Panc1 (cell line): ENCODE measurements at places on chromosomes 1 and 21. TPM values are rescaled to one million over a fixed set of nuclear protein-coding genes. Genes with fewer than 3 reads are reported as not detected.
A peak's percentile ranks its signal among the peaks of the same experiment; 100 is the strongest.

- H3K4me3 ChIP-seq = no peak overlapping the region
- no peaks in the 10 kb centered on the region for H3K36me3 ChIP-seq
- H3K27ac ChIP-seq = no peak overlapping the region; the same call in 1 of the 2 replicates
- DNase-seq = no peak
- no peaks in the 10 kb centered on the region for H3K4me1 ChIP-seq
Measured at GRCh38 chr1:151003180-151003579, 3.5 kb downstream of the MINDY1 start.

DNA sequence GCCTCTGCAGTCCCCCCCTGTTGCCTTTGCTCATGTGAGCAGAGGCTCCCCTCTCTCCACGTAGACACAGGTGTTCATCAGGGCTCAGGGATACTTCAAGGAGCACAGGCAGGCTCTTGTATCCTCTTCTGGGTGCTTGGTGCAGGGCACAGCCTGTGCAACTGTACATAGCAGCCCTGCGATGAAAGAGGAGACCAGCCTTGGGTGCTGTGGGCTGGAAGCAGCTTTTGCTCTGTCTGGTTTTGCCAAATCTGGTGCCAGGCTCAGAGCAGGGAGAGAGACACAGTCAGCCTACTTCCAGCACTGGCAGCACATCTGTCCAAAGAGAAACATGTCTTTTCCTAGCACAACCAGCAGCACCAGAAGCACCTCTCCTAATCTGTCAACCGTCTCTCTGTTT lies 132.1 kb downstream of the ETS2 start:
- no peak overlapping the region for H3K27ac ChIP-seq
- no peaks in the 10 kb centered on the region for H3K4me1 ChIP-seq
- H3K36me3 ChIP-seq = no peaks in the 10 kb centered on the region
- DNase-seq = no peak

Gene SLAMF8
- total RNA-seq = not detected

Gene ATP6V1G3
- total RNA-seq = not detected

Gene TSACC
- 3.6 TPM for total RNA-seq

GRCh38 chr1:184322253-184322652 lies 64.6 kb upstream of the C1orf21 start:
- H3K4me1 ChIP-seq = no peaks in the 10 kb centered on the region
- no peaks in the 10 kb centered on the region for H3K27me3 ChIP-seq
- no peak overlapping the region for H3K4me3 ChIP-seq
- no peak overlapping the region for H3K27ac ChIP-seq
- H3K36me3 ChIP-seq = no peaks in the 10 kb centered on the region

- peaks cover 52% of the 10 kb centered on the region for H3K4me1 ChIP-seq
- no peak overlapping the region for H3K4me3 ChIP-seq
- H3K27ac ChIP-seq = peak overlapping the region; percentile 82
- peaks cover 14% of the 10 kb centered on the region for H3K36me3 ChIP-seq
- no peak for DNase-seq
- H3K27me3 ChIP-seq = no peaks in the 10 kb centered on the region
Measured at GRCh38 chr1:202007805-202008489, 2.4 kb upstream of the ELF3 start.

DNA sequence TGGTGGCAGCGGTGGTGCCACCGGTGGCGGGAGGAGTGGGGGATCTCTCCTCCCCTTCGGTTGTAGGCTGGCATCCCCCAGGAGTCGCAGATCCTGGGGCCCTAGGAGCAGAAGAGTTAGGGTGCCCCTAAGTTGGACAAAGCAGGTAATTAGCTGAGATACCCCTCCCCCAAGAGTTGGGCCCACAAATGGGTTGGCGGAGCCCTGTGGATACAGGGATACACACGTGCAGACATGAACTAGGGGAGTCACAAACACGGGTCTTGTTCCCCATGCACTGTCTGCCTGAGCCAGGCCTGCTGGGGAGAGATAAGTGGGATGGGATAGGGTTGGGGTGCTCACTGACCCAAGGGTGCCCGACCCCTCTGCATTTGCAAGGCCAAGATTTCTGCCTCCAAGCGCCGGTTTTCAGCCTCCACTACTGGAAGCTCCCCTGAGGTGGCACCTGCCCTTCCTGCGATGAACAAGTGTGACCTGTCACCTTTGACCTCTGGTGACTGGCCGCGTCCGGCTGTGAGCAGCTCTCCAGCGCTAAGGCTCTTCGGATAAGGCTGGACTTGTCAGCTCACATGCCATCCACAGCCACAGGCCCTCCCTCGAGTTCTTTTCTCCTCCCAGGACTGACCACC lies 1.8 kb downstream of the CCDC17 start:
- no peak overlapping the region for H3K27ac ChIP-seq
- H3K4me1 ChIP-seq = no peaks in the 10 kb centered on the region
- H3K27me3 ChIP-seq = no peaks in the 10 kb centered on the region
- no peak overlapping the region for H3K4me3 ChIP-seq
- no peak for DNase-seq

GRCh38 chr1:175708787-175709186 lies 34.6 kb downstream of the TNR start:
- H3K4me3 ChIP-seq = no peak overlapping the region
- no peaks in the 10 kb centered on the region for H3K4me1 ChIP-seq
- H3K36me3 ChIP-seq = no peaks in the 10 kb centered on the region
- no peak overlapping the region for H3K27ac ChIP-seq
- 0 out of 2 replicates have a peak, but pooled peaks cover 3% of the 10 kb centered on the region for H3K27me3 ChIP-seq
- DNase-seq = no peak

GRCh38 chr1:109163551-109163950 lies 49.6 kb downstream of the ELAPOR1 start:
- no peaks in the 10 kb centered on the region for H3K4me1 ChIP-seq
- no peaks in the 10 kb centered on the region for H3K36me3 ChIP-seq
- no peaks in the 10 kb centered on the region for H3K27me3 ChIP-seq
- H3K4me3 ChIP-seq = no peak overlapping the region

Gene FAM72D
- total RNA-seq = 12.8 TPM

DNA sequence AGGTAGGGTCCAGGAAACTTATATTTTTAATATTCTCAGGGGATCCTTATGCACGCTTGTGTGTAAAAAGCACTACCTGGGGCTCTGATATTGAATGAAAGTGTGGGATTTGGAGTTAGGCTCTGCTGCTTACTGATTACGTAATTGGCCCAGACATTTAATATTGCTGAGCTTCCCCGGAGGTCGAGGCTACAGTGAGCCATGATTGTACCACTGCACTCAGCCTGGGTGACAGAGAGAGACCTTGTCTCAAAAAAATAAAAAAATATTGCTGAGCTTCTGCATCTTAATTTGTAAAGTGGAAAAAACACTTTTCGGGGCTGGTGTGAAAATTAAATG lies 62.2 kb upstream of the KIF26B start:
- DNase-seq = no peak
- H3K4me1 ChIP-seq = no peaks in the 10 kb centered on the region
- no peaks in the 10 kb centered on the region for H3K27me3 ChIP-seq
- no peaks in the 10 kb centered on the region for H3K36me3 ChIP-seq
- no peak overlapping the region for H3K27ac ChIP-seq

DNA sequence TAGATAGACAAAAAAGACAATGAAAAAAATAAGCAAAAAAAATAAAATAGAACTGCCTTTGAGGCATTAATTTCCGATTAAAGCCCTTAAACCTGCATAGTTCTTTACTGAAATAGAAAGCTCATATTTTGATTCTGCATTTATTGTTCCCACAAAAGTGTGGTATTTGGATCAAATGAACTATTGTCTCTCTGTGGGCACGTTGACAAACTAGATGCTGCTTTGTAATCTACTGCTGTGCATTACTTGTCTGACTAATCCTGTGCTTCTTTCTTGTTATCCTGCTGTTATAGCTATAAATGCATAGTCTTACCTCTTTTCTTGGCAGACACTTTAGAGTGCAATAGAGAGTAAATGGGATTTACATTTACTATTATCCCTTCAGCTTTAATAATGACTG lies 31.4 kb upstream of the SLC35D1 start:
- no peaks in the 10 kb centered on the region for H3K36me3 ChIP-seq
- no peaks in the 10 kb centered on the region for H3K27me3 ChIP-seq
- H3K27ac ChIP-seq = no peak overlapping the region
- no peaks in the 10 kb centered on the region for H3K4me1 ChIP-seq
- no peak overlapping the region for H3K4me3 ChIP-seq

DNA sequence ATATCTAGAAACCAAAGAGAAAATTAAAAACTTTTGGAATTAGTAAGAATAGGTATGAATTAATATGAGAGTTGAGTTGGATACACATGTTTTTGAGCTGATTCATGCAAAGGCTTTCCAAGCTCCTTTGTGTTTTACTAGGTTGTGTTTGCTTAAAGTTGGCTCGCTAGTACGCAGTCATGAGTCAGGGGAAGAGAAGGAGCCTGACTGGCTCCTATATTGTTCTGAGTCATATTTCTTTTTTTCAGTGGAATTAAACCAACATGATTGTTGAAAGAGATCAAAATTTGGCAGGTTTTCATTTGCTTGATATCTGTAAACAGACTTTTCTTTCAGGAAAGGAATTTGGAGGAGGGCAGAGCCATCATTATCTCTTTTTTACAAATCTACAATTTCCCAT lies 66.7 kb downstream of the MAGI3 start:
- peak overlapping the region; percentile 72 for H3K27ac ChIP-seq
- peaks cover 12% of the 10 kb centered on the region for H3K4me1 ChIP-seq

DNA sequence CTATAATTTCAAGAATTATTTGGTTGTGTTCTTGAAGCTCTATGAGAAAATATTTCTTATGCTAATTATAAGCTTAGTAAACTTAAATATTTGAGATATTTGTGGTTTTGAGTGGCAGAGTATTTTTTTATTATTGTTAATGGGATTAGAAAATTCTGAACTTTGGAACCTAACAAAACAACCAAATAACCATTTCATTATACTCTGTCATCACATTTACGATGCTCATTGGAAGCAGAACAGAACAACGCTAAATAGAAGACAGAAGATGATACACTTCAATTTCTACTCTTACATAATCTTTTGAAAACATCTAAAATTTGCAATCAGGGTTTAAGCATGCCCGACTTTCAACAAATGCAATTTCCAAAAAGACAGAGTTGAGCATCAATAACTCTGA lies 270.2 kb downstream of the PTPRC start:
- H3K27ac ChIP-seq = no peak overlapping the region
- no peaks in the 10 kb centered on the region; the same call in 1 of the 2 replicates for H3K36me3 ChIP-seq
- H3K27me3 ChIP-seq = no peaks in the 10 kb centered on the region
- H3K4me1 ChIP-seq = peaks cover 26% of the 10 kb centered on the region; the same call in 1 of the 2 replicates
- no peak overlapping the region for H3K4me3 ChIP-seq
